Activated CD4-positive, alpha-beta T cell treated with anti-CD3 and anti-CD28 coated beads for 36 hours (primary cell): ENCODE measurements at places on chromosomes 2 and 18.

DNA sequence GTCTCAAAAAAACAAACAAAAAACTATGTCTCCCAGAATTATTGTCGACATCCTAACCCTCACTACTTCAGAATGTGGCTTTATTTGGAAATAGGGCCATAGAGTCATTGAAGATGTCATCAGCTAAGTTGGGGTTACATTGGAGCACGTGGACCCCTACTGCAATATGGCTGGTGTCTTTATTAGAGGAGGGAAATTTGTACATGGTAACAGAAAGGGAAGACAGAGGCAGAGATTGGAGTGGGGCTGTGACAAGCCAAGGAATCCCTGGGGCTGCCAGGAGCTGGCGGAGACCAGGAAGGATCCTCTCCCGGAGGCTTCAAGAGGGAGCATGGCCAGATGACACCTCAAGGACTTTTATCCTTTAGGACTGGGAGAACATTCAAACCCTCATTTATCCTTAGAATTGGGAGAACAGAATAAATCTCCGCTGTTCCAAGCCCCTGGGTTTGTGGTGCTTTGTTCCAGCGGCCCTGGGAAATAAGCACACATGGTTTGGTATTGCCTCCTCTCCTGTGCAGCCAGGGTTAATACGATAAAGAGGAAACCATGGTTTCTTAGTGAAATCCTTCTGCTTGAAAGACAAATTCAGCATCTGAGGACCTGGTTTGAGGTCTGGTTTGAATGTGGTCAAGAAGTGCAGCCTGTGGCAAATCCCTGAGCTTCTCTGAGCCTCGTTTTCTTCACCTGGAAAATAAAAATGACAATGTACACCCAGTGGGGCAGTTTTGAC lies 184.7 kb downstream of the MYCN start:
- no peak for DNase-seq

DNA sequence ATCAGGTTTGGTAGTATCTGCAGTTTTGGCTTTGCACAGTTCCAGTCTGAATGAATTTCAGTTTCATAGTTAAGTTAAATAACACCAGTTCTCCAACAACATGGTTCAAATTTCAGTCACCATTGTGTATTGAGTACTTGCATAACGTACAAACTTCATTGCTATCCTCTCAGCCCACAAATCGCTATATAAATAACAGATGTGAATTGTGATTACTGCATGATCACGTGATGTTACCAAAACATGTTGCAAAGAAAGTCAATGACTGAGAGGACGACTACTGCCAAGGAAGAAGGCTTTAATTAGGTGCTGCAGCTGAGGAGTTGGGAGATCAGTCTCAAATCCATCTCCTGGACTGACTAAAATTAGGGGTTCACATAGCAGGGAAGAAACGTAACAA lies 48.2 kb downstream of the COL4A4 start:
- DNase-seq, result no peak

DNA sequence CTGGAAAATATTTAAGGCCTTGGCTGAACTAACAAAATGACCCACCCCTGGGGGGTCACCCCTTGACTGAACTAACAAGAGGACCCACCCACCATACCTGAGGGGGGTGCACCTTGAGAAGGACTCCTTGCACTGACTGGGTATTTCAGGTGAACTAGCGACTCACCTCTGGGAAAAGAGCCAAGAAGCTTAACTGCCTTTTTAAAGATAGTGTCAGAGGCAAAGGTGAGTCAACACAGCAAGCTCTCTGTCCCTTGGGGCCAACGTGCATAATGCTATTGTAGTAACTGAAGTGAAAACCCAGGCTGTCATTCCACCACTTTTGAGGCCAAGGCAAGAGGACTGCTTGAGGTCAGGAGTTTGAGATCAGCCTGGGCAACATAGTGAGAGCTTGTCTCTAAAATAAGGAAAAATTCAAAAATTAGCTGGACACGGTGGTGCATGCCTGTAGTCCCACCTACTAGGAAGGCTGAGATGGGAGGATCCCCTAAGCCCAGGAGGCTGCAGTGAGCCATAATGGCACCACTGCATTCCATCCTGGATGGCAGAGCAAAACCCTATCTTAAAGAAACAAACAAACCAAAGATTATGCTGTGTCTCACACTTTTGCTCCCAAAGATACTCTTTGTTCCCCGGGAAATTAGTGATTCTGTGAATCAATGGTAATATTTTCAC lies 36.4 kb upstream of the ZCCHC2 start:
- DNase-seq, result peak; percentile 73

GRCh38 chr2:39481611-39482010 lies 44.5 kb upstream of the MAP4K3 start:
- no peak for DNase-seq

DNA sequence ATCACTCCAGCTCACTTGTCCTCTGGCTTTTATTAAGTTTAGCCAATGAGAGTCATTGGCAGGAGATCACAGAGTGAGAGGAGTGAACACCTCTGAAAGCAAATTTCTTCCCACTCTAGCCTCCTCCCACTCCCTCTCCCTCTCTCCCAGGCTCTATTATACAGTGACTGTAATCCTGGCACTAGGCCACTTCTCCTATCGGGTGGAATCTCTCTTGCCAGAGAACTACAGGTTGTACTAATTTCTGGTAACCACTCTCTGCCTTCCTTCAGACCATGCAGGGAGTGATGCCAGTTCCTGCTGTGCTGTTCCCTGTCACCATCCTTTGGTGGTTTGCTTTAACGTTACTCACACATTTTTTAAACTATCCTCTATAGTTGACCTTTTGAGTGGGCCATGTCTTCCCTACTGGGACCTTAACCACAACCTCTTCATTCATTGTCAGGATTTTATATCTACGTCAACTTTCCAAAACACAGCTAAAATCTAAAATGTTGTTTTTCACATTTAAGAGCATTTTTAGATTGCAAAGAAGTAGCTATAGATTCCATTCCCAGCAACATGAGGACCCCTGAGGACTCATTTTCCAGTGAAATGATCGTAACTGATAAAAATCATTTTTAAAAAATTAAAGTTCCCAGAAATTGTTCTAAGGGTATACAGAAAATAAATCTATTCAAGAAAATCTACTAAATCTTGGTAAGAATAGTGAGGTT lies 217.1 kb downstream of the MREG start:
- peak; percentile 6 for DNase-seq

DNA sequence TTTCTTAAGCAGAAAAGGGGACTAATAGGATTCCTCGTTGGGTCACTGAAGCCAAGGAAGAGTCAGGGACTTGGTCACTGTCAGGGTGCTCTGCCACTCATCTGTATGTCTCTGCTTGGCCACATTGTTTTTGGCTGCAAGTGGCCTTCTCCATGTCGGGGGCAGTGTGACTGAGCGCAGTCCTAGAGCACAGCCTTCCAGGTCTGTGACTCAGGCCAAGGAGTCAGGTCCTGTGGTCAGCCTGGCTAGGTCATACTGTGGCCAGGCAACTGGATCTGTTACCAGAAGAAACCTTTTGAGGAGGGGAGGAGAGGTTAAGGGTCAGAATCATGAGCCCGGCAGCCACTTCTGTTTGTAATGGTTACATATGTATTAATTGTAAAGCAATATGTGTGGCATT lies 61.3 kb downstream of the GALNT1 start:
- DNase-seq, result no peak

DNA sequence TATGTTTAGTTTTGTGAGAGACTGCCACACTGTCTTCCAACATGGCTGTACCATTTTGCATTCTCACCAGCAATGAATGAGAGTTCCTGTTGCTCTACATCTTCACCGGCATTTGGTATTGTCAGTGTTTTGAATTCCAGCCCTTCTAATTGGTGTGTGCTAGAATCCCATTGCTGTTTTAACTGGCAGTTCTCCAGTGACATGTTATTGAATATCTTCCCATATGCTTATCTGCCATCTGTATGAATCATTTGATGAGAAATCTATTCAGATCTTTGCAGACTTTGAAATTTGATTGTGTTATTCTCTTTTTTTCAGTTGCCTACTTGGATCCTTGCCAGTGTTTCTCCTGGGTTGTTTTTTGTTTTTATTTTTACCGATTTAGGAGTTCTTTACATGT lies 99.0 kb downstream of the SNTG2 start:
- no peak for DNase-seq

- no peak for DNase-seq
Measured at GRCh38 chr2:150732491-150732890, 245.0 kb upstream of the RND3 start.

- no peak for DNase-seq
Measured at GRCh38 chr2:238506371-238507068, 79.8 kb downstream of the ASB1 start.

DNA sequence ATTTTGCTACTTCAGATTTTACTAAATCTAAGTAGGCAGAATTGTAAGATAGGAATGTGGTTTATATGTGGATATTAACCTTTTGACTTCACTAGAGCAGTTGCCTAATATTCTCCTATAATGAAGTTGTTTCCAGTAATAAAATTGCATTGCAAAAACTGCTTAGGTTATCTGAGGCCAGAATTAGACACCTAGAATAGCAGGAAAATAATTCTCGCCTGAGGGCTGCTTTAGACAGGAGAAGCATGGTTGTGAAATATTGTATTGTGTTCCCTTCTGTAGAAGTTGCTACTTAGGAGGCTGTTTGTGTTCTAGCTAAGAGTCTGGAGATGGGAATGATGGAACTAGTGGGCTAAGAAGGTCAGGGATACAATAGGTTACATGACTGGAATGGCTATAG lies 146.3 kb downstream of the PLCL1 start:
- DNase-seq, result no peak

DNA sequence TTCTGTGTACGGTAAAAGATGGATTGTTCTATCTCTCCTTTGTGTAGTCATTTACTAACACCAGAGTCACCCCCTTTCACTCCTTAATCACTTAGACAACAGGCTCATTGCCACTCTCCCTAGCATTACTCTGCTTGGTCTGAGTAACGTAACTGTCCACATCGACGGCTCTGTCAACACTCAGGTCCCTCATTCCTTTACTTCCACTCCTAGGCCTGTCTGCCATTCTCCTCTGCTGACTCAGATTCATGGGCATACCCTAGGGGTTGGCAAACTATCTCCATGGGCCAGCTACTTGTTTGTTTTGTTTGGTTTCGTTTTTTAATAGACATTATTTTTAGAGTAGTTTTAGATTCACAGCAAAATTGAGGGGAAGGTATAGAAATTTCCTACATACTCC lies 243.9 kb downstream of the NR4A2 start:
- no peak for DNase-seq

GRCh38 chr2:138275881-138276280 lies 225.7 kb upstream of the SPOPL start:
- DNase-seq, result no peak

DNA sequence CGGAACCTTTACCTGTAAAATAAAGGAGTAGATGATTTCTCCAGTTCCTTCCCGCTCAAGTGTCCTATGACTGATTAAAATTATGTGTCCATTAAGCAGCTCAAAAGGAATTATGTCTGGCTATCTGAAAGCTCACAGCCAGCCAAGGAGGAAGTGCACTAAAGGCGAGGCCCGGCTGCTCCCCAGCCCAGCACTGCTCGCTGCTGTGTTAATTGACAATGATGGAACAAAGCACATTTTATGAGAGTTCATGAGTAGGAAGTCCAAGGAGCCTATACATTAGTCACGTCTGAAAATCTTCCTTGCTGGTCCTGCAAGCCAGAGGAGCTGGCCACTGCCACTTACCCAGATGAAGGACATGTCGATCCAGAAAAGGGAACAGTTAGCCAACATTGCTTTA lies 14.3 kb downstream of the TTC32 start:
- no peak for DNase-seq

- DNase-seq, result no peak
Measured at GRCh38 chr2:172261292-172261691, 158.6 kb upstream of the DLX2 start.

DNA sequence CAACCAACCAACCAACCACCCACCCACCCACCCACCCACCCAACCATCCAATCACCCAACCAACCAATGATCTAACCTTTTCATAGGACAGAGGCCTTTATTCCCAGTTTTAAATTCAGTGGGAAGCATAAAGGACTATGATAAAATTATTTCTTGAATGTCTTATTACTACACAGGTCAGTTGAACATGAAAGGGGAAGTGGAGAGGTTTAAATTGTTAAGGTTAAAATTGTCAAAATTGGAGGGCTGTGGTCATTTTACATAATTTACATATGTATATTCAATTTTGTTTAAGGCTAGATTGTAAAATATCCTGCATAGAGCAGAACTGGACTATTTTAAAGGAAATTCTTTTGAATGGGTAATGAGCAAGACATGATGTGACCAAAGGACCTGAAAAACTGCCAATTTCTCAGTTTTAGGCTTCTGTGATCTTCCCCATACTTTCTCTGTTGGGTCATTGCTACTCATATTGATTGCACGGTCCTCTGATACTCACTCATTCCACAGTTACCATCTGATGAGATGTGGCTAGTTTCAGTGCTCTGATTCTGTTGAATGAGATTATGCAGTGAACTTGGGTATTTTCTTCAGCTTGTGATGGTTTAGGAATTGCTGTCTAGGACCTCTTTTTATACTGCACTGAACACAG lies 127.4 kb downstream of the PLCL1 start:
- DNase-seq, result no peak

DNA sequence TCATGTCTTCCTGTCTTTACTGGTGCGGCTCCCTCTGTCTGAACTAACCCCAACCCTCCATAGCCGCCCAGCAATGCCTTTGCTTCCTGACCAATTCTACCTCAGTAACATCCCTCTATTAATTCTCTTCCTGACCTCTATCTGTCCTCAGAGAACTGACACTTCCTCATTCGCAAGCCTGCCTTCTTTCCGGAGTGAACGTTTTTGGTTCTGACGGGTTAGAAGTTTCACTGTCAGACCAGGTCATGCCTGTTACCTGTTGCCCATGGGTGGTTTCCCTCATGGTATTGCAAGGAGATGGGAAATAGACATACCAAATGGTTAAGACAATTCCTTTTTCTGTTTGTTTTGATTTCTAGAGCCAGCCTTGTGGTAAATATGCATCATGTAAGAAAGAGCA lies 453.4 kb upstream of the SLC14A2 start:
- no peak for DNase-seq

DNA sequence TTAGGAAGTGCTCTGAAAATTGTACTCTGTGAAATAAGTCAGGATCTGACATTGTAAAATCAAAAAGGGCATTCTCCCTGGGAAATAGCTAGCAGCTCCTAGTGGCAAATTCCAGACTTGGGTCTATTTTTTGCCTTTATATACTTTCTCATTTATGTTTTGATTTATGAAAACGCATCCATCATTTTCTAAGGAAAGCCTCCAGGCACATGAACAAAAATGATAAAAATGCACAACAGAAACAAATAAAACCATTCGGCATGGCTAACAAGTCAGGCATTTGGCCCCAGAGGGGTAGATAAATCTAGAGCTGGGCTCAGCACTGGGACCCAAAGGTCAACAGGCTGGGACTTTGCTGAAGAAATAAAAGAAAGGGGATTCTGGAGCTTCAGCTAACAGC lies 167.0 kb downstream of the BCL11A start:
- no peak for DNase-seq

DNA sequence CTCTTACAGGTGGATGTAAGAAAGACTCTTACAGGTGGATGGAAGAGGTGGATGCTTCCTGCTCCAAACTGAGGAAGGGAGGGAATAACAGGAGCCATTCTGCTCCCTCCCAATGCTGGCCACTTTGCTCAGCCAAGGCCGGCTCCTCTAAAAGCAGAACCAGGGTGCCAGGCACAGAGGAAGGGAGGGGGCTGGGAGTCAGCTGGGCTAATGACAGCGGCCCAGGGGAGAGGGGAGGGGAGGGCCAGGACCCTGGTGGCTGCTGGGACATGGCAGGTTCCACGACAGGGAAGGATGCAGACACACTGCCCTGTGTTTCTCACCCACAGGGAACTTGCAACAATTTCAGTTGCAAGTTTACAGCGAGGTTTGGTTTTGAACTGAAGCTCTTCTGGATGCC lies 173.4 kb downstream of the ANAPC1 start:
- no peak for DNase-seq
